Sciatic nerve (tissue), 2 donors: ENCODE measurements at places on chromosomes 11 and 22.

GRCh38 chr11:104043678-104044239, 7.3 kb downstream of the DDI1 start:
- no peak for DNase-seq

DNA sequence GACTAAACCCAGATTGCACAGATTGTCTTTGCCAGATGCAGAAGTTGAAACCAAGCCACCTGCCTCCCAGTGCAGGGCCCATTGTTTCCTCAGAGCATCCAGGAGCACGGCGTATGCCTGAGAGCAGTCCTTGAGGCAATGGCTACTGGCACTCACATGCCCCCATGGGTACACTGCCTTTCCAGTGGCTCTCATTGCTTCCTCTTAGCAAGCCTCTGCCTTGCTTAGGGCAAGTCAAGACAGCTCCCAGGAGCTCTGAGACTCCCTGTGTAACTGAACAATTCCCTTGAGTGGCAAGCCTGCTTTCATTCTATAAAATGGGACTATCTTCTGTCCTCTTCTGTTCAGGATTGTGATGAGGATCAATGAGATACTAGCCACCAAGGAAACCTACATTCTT, 4.1 kb downstream of the SYTL2 start:
- DNase-seq, result no peak

DNA sequence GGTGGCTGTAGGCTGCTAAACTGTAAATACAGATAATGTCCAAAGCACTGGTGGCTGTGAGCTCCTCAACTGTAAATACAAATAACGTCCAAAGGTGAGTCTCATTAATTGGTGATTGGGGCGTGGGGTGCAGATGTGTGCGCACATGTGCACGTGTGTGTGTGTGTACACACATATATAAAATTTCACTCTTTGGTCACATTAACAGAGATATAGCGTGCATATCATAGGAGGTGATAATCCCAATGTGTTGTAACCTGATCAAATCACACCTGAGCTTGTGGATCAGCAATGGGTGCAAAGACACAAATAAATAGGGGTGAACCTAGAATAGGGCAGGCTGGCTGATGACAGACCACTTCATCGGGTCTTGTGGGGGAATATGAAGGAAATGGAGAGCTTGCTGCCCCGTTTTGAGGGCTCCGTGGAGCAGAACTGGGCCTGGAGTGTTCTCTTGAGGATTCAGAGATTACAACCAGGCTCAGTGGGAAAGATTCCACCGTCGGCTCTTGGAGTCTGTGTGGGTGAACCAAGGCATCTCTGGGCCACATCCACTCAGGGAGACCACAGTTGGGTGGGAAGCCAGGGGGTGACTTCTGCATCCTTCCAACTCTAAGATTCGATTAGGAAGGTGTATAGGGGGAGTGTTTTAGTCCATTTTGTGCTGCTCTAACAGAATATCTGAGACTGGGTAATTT, 24.9 kb upstream of the OSBPL5 start:
- no peak for DNase-seq

- no peak for DNase-seq
These were observed 4.8 kb upstream of the NNMT start for GRCh38 chr11:114291381-114291780.

DNA sequence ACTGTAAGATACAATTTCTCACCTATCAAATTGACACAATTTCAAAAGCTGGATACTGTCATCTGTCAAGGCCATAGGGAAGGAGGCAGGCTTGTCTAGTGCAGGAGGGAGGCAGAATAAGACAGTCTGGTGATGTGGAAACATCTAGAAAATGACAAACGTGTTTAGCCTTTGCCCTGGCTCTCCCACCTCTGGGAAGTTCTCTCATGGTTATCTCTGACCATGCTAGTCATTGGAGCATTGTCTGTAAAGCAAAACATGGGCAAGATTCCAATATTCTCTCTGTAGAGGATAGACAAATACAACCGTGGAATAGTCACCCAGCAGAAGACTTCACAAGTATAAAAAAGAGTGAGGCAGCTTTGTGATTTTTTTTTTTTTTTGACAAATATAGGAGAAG, 9.1 kb upstream of the SERHL2 start:
- no peak for DNase-seq

GRCh38 chr22:20749453-20749852, 24.5 kb upstream of the SERPIND1 start:
- DNase-seq, result no peak
